ENCODE measurements at places on chromosomes 6 and 20.
A peak's percentile ranks its signal among the peaks of the same experiment; 100 is the strongest.

- DNase-seq, result no peak
These were observed 7.9 kb upstream of the SIRPA start for GRCh38 chr20:1887321-1887720.

GRCh38 chr6:6001443-6001842, 5.3 kb downstream of the NRN1 start:
- DNase-seq, result no peak

DNA sequence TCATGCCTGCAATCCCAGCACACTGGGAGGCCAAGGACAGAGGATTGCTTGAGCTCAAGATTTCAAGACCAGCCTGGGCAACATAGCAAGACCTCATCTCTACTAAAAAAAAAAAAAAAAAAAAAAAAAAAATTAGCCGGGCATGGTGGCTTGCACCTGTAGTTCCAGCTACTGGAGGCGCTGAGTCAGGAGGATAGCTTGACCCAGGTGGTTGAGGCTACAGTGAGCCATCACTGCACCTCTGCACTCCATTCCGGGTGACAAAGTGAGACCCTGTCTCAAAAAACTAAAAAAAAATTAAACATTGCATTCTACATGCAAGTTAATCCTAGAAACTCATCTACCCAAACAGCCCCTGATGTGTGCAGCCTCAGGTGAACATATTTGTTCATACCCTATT, 7.3 kb upstream of the TRAM2 start:
- no peak for DNase-seq

DNA sequence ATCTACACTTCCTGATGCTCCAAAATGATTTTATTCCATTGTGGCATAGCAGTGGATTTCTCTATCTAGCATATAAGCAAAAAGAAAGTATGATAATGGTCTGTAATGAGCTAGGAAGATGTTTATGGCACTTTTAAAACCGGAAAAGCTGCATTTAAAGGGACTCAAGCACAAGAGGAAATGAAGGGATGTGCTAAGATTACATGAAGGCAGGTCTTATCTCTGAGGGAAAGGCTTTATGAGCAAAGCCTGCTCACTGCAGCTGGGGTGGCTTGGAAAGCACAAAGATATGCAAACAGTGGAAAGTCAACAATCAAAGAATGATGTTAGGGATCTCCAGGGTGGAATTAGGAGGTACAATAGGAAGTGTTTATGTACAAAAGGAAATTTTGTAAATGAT, 138.2 kb downstream of the TENT5A start:
- DNase-seq, result no peak

DNA sequence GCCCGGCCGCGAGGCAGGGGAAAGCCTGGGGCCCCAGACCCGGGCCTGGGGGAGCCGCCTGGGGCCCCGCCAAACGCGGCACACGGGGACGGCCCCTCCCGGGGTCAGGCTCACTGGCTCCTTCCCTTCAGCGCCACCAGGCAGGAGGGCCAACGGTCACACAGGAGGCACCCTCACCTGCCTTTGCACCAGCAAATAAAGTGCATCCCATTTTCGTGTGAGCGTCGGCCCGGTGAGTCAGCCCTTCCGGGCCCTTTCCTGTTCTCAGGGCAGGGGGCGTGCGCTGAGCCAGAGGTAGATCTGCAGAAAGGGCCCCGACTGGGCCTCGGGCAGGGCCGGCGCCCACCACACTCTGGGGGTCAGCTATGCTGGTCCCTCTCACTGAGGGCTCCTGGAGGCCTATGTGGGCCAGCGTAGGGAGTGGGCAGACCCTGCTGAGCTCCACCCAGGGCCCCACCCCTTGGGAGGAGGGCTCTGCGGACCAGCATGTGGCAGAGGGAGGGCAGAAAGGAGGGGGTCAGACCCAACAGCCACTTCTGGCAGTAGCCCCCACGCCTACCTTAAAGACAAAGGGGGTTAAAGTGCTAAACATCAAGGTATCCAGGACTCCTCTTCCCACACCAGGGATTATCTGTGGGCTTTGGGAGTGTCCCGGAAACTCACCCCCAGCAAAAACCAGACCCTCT, 931 bp upstream of the UCKL1 start:
- DNase-seq, result peak; percentile 60

DNA sequence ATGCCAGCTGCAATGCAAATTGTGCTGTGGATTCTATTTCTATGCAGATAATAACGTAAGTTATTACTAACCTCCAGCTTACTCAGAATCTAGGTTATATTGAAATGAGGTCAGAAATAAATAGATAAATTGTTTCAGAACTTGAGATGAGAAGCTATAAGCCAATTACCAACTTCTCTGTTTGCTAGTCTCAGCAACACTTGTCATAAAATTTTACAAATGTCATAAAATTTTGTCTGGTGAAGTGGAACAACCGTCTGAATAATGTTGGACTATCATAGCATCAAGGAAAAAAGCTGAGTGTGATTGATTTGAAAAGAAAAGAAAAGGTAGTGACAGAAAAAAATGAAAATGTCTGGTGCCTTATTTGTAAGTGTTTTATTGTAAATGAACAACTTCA, 36.7 kb downstream of the COL9A1 start:
- no peak for DNase-seq

- no peak for DNase-seq
These were observed 13.2 kb upstream of the HMGA1 start for GRCh38 chr6:34223381-34223955.

DNA sequence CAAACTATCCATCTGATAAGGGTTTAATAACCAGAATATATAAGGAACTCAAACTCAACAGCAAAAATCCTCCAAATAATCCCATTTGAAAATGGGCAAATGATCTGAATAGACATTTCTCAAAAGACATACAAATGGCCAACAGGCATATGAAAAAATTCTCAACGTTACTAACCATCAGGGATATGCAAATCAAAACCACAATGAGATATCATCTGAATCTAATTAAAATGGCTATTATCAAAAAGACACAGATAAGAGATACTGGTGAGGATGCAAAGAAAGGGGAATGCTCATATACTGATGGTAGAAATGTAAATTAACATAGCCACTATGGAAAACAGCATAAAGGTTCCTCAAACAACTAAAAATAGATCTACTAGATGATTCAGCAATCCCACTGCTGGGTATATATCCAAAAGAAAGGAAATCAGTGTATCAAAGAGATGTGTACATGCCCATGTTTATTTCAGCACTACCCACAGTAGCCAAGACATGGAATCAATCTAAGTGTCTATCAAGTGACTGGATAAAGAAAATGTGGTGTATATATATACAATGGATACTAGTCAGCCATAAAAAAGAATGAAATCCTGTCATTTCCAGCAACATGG, 6.1 kb upstream of the BRD2 start:
- DNase-seq, result no peak

GRCh38 chr6:167957626-167958025, 39.8 kb upstream of the KIF25 start:
- DNase-seq, result no peak

DNA sequence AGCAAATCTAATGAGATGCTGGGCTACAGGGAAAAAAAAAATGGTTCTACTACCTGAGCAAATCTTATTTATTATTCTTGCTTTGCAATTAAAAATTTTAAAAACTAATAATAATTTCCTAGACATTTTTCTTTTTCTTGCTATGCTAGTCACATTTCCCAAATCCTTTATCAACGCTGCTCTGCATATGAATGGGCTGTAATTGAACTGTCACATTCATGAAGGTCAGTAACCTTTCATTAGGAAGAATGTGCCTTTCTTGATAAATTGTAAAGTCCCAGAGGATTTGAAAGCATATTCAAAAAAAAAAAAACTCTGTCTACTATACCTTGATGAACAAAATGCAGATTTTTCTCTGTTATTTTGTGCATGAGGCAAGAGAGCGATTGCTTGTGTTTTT, 538.7 kb upstream of the ID4 start:
- no peak for DNase-seq

DNA sequence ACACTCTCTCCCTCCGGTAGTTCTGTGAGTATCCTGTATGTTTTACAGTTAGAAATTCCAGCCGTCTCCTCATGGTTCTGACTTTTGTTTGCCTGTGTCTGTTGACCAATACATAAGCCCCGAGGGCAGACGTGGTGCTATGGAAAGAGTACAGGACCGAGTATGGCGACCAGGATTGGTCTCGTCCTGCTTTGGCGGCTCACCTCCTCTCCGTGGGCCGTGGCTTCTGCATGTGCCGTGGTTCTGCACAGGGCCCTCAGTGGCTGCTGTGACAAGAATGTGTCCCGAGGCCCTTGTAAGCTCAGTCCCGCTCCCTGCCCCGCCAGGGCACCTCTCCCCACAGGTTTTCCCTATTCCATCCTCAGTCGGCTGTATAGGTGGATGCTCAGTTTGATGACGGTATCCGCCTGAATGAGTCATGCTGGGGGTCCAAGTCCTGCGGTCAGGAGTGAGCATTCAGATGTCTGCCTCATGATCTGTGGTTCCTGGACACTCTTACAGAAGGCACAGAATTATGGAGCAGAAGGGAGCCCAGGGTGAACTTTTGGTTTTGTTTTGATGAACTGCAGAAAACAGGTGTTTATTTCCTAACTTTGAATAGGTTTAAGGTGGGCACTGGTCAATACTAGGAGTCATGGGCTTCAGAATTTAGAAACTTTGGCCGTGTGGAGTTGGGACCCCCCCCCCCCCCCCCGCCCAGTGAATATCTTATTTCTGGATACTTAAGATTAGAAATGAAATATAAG, 1.2 kb downstream of the ARFGAP1 start:
- no peak for DNase-seq

DNA sequence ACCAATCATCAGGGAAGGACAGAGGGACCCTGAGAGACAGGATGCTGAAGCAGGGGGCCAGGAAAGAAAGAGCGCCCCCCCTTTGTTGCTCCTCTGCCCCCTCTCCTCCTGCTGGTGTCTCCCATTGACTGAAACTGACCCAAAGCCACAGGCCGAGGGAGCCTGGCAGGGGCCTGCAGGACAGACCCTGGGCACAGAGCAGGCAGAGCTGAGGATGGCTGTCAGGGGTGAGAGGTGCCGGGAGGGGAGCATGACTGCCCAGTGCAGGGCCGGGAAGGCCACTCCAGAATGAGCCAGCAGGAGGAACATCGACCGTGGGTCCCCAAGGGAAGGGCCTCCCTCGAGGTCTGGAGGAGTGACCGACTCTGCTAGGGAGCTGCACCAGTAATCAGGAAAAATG, 427.8 kb downstream of the PREX1 start:
- DNase-seq, result no peak

DNA sequence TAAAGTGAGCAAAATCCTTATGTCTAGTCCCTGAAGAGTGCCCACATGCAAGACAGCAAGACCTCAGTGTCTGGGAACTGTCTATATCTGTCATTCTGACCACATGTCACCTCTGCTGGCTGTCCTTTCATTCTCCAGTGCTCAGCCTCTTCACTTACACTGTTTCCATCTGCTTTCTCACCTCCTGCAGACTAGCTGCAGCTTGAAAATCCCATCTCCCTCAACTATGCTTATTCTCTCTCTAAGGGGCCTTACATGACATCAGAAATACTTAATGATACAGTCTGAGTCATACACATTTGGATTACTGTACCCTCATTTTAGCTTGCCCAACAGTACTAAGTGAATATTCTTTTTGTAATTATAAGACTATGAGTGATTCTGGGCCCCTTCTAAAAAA, 587.8 kb downstream of the EPM2A start:
- no peak for DNase-seq

DNA sequence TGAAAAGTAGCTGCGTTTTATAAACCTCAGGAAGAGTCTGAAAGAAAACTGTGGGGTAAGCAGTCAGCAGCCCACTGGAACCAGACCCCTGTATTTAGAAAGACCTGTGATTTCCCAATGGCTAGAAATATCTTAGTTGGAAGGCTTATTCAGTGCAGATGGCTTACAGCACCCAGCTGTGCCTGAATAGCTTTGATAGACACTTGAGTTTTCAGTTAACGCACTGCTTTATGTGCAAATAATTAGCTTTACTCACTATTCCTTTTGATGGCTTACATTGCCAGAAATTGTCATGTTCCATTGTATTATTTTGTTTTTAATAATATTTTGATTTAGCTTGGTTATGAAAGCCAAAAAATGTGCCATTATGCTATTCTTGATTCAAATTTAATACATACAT, 465.3 kb upstream of the SYNCRIP start:
- no peak for DNase-seq

- DNase-seq, result peak; percentile 46
These were observed 7.7 kb upstream of the ZKSCAN8 start for GRCh38 chr6:28134015-28134414.

DNA sequence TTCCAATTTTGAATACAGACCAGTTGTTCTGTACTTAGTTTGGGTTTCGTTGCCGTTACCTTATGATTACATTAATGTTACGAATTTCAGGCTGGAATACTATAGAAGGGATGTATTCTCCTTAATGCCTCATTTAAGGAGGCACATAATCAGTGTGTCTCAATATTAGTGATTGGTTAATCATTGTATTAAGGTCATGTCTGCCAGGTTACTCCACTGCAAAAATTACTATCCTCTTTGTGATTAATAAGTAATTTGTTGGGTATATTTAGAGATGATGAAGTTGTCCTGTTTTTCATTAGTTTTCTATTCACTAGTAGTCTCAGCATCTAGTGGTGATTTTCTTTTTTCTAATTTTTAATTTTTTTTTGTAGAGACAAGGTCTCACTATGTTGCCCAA, 66.3 kb downstream of the CBFA2T2 start:
- DNase-seq, result no peak

DNA sequence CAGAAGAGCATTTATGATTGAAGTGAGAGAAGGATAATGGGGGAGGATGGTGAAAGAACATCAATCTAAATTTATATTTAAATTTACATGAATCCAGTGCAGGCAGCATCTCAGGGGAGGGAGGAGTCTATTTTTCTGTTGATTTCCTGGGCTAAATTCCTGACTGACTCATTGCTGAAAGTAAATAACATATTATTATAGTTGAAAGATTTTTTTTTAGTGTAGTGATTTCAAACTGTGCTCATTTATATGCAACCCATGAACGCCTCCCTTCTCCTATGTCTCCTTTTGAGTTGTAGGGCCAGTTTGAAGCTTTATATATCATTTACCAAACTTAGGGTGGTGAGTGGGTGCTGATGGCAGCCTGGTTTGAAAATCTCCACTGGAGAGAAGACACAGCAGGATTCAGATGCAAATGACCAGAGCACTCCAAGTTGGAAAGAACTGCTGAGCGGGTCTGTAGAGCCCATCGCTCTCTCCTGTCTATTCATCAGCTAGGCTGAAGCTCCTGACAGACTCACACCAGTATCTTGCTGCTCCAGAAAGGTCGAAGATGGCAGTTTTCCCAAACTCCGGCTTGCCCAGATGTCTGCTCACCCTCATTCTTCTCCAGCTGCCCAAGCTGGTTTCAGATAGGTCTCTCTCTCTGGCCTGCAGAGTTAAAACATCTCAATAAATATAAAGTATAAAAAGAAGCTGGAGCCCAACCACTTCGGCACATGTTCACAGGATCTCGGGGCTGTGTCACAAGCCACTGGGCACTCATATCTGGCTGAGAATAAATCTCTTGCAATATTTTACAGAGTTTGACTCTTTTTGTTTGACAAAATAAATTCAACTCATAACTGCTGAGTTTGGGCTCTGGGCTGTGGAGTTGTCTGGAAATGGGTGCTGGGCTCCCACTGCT, 18.3 kb downstream of the BTN2A1 start:
- DNase-seq, result no peak

DNA sequence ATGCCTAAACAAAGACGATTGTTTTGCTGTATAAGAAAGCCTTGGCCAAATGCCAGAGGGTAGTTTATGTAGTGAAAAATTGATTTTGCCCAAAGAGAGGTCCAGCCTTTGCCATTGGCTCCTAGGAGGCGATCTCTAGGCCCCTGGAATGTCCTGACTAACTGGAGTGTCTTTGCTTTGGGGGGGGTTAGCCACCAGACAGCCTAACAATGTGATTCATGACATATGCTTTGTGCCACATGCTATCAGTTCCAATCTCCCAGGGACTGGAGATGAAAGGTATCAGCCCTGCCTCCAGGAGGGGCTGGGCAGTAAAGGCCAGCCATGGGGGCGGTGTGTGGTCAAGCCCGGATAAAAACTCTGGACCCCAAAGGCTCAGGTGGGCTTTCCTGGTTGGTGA, 32.7 kb upstream of the TUBB2A start:
- no peak for DNase-seq

Data from CD4-positive, alpha-beta T cell treated with Interleukin-21 for 1 hour (primary cell).